ENCODE measurements at places on chromosomes 5 and 9.

- DNase-seq = no peak
These were observed 157.3 kb upstream of the GRAMD2B start for GRCh38 chr5:126265917-126266316.

DNA sequence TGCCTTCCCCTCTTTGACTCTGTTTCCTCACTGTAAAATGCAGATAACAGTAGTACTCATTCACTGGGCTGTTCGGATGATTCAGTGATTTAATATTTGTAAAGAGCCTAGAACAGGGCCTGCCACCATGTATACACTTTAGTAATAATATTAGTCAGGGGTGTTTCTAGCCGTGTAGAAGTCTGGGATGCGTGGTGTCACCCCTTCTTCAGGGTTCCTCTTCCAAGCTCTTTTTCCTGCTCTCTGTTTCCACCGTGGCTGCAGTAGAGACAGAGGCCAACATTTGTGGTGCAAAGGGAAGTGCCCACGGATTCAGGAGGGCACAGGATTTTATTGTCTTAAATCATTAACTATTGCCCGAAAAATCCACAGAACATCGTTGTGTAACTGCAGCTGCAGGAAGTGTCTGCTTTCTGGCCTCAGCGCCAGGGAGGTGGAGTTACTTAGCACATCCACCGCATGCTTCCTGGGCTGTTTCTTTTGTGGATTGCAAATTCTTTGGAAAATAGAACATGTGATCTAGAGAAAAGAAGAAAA lies 61.7 kb downstream of the TRIO start:
- peak; percentile 83 for DNase-seq

GRCh38 chr9:121765021-121765950 lies 113.9 kb downstream of the DAB2IP start:
- peak; percentile 82 for DNase-seq

- no peak for DNase-seq
These were observed 23.4 kb upstream of the GFPT2 start for GRCh38 chr5:180376511-180376910.

GRCh38 chr5:36596247-36596646 lies 10.2 kb upstream of the SLC1A3 start:
- DNase-seq = no peak

DNA sequence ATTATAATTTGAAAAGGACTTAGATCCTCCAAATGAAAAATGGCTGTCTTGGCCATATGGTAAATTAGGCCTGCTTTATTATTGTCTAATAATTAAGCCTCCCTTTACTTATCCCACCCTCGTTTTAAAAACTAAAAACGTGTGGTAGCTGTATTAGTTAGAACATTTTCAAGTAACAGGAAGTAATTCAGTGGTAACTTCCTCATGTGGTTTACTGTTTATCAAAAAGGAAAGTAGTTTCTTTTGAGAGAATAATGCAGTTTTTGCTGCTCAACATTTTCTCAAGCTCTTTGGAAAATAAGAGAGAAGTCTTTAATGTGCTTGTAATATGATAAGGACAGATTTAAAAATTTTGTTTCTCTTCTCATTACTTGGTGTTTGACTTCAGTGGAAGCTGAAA lies 26.0 kb downstream of the ZCCHC7 start:
- no peak for DNase-seq

GRCh38 chr9:27712806-27713205 lies 139.5 kb upstream of the C9orf72 start:
- DNase-seq = no peak

GRCh38 chr5:7678030-7678429 lies 172.9 kb downstream of the CFAP90 start:
- no peak for DNase-seq

GRCh38 chr5:126988021-126988569 lies 42.3 kb downstream of the MARCHF3 start:
- no peak for DNase-seq

DNA sequence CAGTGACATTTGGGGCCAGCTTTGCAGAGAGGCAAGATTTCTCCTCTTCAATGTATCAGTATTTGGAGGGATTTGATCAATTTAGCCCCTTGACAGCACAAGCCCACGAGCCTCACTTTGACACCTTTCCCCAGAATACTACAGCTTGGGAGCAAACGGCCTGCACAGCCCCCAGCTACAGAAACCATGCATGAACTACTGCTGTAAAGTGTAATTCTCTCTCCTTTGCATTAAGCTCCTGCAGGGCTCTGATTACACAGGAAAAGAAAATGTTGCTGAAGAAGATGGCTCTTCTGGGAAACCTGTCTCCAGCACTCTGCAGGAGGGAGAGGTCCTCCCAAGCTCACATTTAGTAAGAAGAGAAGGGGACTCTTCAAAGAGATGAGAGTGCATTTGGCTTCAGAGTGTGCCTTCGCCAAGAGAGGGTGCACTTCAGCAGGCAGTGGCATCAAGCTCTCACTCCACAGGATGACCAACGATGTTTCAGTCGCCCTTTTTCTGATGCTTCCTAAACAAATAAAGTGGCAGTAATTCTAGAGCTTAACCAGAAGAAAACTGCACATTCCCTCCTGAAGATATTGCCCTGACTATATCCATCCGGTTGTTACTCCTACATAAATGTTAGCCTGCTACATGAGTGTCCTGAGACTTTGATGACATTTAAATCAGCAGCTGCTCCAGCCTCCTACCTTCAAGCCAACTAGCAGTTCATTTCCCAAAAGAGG lies 272.2 kb downstream of the AUH start:
- DNase-seq = peak; percentile 68

- no peak for DNase-seq
These were observed 485.2 kb upstream of the KIF2A start for GRCh38 chr5:61820836-61821235.

DNA sequence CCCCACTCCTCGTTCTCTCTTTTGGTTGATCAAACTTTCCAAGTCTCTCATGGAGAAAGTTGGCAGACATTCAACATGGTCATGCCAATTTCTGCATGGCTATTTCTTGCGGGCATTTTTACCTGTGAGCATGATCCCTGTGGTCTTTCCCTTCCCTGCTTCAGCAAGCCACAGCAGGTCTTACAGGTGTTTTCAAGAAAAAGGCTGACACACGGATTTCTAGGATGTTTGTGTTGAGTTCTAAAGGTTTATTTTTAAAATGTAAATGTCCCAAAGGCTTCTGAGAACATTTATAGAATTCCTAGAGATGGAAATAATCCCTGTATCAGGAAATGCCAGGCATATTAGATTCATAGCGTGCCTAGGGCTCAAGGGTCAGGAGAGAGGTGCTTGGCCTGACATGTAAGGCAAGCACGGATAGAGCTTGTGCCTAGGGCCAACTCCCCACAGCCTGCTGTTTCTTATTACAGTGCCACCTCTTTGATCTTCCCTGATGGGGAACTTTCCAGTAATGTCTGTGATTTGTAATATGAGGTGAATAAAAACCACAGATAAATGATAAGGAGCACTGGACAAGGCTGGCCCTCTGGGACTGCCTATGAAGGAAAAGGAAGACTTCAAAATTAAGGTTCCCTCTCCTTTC lies 79.8 kb downstream of the MUSK start:
- DNase-seq = peak; percentile 92

GRCh38 chr9:94767331-94768072 lies 41.0 kb downstream of the AOPEP start:
- peak; percentile 88 for DNase-seq

DNA sequence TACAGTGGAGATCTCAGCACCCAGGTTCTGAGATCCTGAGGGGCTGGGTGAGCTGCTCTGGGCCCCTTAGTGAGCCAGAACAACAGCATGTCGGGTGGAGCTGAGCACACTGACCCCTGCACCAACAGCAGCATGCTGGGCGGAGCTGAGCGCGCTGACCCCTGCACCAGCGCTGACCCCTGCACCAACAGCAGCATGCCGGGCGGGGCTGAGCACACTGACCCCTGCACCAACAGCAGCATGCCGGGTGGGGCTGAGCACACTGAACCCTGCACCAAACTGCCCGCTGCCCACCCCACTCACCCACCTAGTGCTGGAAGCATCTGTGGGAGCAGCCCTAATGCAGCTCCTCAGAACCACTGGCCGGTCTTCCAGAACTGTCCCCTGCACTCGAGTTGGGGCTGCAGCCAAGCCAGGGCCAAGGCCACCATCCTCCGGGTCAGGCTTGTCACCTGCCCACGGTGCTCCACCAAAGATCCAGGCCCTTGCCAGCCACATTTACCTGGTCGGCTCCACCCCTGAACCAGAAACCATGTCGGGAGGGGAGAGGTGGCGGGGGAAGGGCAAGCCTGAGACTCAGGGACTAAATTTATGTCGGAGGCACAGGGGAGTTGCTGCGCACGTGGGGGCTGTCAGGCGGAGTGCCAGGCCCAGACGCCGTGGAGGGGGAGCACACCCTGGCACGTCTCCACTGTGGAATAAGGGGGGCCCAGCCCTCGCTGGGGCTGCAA lies 80.3 kb downstream of the ADAMTS2 start:
- no peak for DNase-seq

DNA sequence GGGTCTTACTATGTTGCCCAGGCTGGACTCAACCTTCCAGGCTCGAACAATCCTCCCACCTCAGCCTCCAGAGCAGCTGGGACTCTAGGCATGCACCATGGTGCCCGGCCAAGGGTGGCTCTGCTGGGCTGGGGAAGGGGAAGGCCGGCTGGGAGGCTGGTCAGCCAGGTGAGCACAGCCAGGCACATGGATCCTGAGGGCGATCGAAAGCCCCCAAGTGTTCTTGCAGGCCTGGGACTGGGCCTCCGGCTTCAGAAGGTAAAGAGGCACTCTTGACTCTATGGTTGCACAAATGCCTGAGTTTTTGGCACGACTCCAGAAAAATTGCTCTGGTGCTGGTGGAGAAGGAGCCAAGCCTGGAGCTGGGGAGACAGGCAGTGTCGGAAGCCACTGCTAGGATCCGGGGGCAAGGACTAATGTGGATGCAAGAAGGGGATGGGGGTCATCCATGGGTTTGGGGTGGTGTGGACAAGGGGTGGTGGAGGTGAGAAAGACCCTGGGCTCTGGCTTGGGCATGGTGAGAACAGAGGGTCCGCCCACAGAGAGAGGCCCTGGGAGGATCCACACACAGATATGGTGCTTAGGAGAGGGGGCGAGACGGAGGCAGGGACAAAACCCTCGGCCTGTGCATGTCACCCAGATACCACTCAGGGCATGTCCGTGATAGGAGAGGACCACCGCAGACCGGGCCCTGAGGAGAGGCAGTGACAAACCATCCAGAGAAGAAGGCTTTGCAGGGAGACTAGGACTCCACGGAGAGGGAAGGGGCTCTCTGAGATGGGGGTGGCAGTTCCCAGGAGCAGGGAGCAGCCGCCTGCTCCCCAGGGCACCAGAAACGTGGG lies 51.1 kb upstream of the COL5A1 start:
- no peak for DNase-seq
